ENCODE measurements at places on chromosomes 7 and 10.

GRCh38 chr7:30851651-30852307 lies 59.9 kb upstream of the AQP1 start:
- DNase-seq = no peak

DNA sequence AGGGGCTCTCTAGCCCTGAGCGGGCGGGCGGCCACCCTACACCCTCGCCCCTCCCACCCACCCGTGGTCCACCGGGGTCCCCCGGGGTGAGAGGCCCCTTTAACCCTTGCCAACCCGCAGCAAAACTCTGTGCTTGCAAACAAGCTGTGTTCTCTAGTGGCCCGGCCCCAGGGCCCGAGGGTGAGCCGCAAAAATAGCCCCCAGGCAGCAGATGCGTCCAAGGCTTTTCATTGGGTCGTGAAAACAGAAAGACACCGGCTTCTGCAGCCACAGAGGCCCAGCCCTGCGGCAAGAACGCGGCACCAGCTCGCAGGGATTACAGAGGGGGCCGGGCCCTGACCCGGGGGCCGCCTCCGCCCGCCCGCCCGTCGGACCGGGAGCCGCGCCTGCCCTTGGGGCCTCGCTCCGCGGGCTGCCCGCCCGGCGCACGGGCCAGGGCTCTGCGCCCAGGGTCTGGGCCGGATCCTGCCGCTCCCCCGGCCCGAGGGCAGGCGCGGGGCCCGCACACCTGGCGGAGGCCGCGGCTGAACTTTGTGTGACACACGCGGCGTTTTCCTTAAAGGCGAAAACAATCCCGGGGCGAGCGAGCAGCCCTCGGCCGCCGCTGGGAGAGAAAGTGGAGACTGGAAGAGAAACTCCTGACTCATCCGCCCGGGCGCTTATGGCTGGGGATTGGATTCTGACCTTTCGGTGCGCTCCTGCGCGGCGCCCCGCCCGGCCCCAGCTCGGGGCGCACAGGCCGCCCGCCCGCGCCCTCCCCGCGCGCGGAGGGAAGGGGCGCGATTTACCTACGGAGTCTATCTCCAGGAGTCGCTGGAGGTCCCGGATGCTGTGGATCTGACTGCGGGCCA lies 2.8 kb downstream of the PDGFA start:
- no peak for DNase-seq

DNA sequence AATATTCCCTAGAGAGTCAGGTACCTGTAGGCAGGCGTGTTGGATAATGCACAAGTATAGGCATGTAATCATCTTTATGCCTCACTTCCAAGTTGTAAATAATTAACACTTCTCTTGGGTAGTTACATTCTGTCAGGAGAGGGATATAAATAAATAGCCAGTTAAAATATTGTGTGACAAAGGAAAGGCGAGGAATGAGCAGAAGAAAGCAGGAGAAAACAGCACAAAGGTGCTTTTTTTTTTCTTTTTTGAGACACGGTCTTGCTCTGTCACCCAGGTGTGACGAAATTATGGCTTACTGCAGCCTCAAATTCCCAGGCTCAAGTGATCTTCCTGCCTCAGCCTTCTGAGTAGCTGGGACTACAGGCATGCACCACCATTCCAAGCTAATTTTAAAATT lies 99.2 kb upstream of the LYZL2 start:
- no peak for DNase-seq

- DNase-seq = no peak
Measured at GRCh38 chr7:87517136-87517815, 41.8 kb upstream of the ABCB4 start.

GRCh38 chr7:92833024-92833765 lies 3.2 kb downstream of the CDK6 start:
- DNase-seq = peak; percentile 60

GRCh38 chr7:29487424-29487823 lies 76.2 kb upstream of the PRR15 start:
- DNase-seq = no peak
